Heart right ventricle (tissue), 16 donors: ENCODE measurements at places on chromosomes 4 and X. TPM values are rescaled to one million over a fixed set of nuclear protein-coding genes. Genes with fewer than 3 reads are reported as not detected.

XAGE1A gene
- total RNA-seq, result not detected

GPR173 gene
- 2.1 TPM for total RNA-seq

CCKAR gene
- not detected for total RNA-seq

AFM gene
- total RNA-seq, result not detected

ING2 gene
- total RNA-seq, result 5.9 TPM

DNA sequence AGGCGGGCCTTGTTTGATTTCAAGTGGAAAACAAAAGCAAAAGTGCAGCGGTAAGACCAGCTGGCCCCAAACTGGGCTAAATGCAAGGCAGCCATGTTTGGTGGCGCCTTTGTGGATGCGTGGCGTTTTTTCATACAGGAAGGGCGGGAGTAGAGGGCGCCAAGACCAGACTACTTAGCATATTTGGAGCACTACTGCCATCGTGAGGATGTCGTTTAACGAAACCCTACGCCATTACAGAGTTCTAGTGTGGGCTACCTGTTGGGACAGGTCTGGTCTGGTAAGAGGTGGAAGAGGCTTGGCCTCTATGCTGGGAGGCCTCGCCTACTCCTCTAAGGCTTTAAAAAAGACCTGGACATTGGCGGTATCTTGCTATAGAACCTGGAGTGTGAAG is 230.7 kb upstream of the STK26 start:
- no peaks in the 10 kb centered on the region for H3K27me3 ChIP-seq
- H3K4me1 ChIP-seq, result no peaks in the 10 kb centered on the region
- peak; percentile 16 for DNase-seq
- H3K4me3 ChIP-seq, result no peak overlapping the region
- no peaks in the 10 kb centered on the region for H3K36me3 ChIP-seq
- peak overlapping the region; percentile 73 for H3K27ac ChIP-seq

DNA sequence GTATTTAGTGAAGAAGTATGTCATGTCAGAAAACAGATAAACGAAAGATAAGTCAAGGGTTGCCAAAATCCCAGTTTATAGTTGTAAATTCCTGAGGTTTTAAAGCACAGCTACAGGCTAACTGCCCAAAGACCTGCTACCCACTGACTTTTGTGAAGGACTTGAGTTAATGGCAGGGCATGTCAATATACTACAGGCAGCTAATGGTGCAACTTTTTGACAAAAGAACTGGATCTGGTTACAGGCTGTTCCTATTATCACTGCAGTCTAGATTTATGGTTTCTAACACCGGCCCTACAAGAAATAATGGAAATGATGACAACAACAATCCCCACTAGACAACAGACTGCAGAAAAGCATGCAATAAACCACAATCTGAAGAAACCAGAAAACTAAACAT is 6.4 kb downstream of the SCML2 start:
- H3K27me3 ChIP-seq, result no peaks in the 10 kb centered on the region
- H3K4me3 ChIP-seq, result no peak overlapping the region
- no peaks in the 10 kb centered on the region for H3K4me1 ChIP-seq
- no peak for DNase-seq
- no peak overlapping the region for H3K27ac ChIP-seq

DNA sequence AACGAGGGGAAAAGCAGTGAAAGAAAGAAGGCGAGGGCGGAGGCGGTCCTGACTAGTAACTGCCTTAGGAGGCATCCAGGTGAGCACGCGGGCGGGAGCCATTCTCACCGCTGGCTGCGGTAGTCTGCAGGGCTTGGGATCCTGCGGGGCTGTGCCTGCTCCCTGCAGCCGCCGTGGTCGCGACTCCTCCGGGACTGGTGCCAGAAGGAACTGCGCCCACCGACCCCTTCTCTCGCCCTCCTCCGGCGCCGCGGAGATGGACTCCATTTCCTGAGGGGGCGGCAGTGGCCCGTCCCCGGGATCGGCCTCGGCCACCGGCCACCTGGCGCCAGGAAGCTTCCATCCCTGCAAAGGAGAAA is 543 bp downstream of the NFXL1 start:
- peak overlapping the region; percentile 87 for H3K27ac ChIP-seq
- H3K27me3 ChIP-seq, result no peaks in the 10 kb centered on the region
- H3K4me3 ChIP-seq, result peak overlapping the region; percentile 92

- H3K27me3 ChIP-seq, result no peaks in the 10 kb centered on the region
- DNase-seq, result no peak
- peaks cover 12% of the 10 kb centered on the region for H3K4me1 ChIP-seq
- no peaks in the 10 kb centered on the region for H3K36me3 ChIP-seq
Observed at GRCh38 chr4:158195297-158195696, 15.0 kb upstream of the TMEM144 start.

GRCh38 chr4:170736710-170737109 is 647.0 kb upstream of the AADAT start:
- H3K4me3 ChIP-seq, result no peak overlapping the region
- H3K4me1 ChIP-seq, result no peaks in the 10 kb centered on the region
- no peak overlapping the region for H3K27ac ChIP-seq
- H3K36me3 ChIP-seq, result no peaks in the 10 kb centered on the region
- no peak for DNase-seq

DNA sequence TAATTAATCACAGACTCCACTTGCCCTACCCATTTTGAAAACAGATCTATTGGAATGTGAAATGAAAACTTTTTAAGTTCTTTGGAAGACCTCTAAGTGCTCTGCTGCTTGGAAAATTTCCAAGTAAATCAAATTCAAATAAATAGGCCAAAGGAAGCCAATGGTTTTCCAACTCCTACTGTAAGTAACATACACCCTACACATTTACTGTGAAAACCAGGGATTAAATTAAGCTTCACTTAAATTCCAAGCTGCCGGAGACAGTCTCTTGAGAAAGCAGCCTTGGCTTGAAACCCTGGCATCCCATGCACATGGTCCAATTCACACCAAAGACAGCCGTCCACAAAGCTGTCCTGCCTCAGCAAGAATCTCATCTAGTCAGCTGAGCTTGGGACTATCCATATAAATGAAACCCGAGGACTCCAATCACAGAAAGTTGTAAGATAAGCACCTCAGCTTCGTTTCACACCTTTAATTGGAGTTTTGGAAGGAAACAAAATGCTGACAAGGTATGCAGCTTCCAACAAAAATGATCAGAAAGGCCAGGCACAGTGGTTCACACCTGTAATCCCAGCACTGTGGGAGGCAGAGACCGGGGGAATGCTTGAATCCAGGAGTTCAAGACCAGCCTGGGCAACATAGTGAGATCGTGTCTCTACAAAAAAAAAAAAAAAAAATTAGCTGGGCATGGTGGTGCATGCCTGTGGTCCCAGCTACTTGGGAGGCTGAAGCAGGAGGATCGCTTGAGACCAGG is 88.6 kb downstream of the APBB2 start:
- H3K36me3 ChIP-seq, result no peaks in the 10 kb centered on the region
- no peak overlapping the region for H3K27ac ChIP-seq
- H3K4me1 ChIP-seq, result peaks cover 30% of the 10 kb centered on the region
- no peaks in the 10 kb centered on the region for H3K27me3 ChIP-seq
- no peak overlapping the region for H3K4me3 ChIP-seq
- no peak for DNase-seq

DNA sequence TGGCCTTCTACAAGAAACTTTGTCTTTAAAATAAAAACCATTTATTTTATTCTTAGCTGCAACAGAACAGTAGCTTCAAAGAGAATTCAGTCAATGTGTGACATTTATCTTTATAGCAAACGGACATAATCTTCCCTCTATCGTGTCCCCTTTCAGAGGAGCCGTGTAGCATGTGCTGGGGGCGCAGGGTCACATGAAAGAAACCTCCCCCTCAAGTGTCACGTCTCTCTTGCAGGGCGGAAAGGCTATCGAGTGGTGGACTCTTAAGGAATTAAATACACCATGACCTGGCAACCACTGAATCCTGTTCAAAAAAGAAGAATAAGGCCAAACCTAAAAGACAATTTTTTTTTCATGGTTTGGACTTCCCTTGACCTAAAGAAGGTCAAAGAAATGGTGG is 40.2 kb downstream of the ZNF827 start:
- H3K27ac ChIP-seq, result no peak overlapping the region
- no peak for DNase-seq
- H3K4me3 ChIP-seq, result no peak overlapping the region
- no peaks in the 10 kb centered on the region for H3K27me3 ChIP-seq

DNA sequence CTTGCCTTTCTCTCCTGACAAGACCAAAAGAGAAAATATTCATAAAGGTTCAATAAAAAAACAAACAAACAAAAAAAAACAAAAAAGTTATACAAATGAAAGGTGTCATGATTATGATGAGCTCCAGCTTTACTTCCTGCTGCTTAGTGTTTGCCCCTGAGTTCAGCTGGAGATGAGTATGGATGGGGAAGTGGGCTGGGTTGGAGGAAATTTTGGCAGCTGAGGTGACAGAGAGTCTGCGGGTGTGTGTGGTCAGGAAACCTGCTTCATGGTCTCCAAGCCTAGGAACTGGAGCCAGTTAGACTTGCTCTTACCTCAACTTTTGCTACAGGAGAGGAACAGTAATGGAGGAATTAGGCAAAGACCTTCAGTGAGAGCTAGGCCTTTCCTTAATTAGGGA is 4.3 kb upstream of the CYSLTR1 start:
- H3K36me3 ChIP-seq, result no peaks in the 10 kb centered on the region
- peaks cover 8% of the 10 kb centered on the region for H3K4me1 ChIP-seq
- no peak for DNase-seq
- H3K4me3 ChIP-seq, result no peak overlapping the region

GRCh38 chr4:118823471-118823870 is 12.5 kb downstream of the SEC24D start:
- no peak overlapping the region for H3K27ac ChIP-seq
- no peak for DNase-seq
- peaks cover 67% of the 10 kb centered on the region for H3K36me3 ChIP-seq
- no peaks in the 10 kb centered on the region for H3K27me3 ChIP-seq
- H3K4me1 ChIP-seq, result peaks cover 56% of the 10 kb centered on the region

- no peak overlapping the region for H3K4me3 ChIP-seq
- H3K4me1 ChIP-seq, result no peaks in the 10 kb centered on the region
- H3K27ac ChIP-seq, result peak overlapping the region; percentile 24
- H3K36me3 ChIP-seq, result peaks cover 6% of the 10 kb centered on the region
Observed at GRCh38 chr4:42570221-42570620, 86.7 kb downstream of the ATP8A1 start.

- no peaks in the 10 kb centered on the region for H3K4me1 ChIP-seq
- no peak overlapping the region for H3K27ac ChIP-seq
- DNase-seq, result no peak
- no peak overlapping the region for H3K4me3 ChIP-seq
Observed at GRCh38 chr4:177771645-177772044, 329.4 kb upstream of the AGA start.

DNA sequence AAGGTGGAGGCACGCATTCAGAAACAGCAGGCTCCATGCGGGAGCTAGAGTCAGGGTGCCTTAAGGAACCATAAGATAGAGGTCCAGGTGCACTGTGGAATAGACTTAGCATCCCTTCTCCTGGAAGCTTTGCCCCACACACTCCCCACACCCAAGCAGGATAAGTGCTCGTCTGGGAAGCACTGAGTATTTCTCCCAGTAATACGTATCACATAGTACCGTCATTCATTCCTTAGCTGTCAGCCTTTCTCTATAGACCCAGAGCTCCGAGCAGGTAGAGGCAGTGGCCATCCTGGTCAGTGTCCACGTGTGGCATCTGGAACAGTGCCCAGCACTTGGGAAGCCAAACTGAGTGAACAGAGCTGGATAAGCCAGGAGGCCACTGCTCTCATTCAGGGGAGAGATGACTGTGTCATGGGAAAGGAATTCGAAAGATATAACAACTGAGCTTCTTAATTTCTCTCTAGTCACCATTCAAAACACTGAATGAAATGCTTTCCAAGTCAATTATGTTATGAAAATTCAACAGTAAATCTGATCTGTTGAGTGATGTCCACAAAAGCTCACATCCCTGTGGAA is 9.9 kb downstream of the APBB2 start:
- peak; percentile 66 for DNase-seq
- peaks cover 43% of the 10 kb centered on the region for H3K4me1 ChIP-seq
- no peak overlapping the region for H3K4me3 ChIP-seq
- no peak overlapping the region for H3K27ac ChIP-seq
- H3K36me3 ChIP-seq, result no peaks in the 10 kb centered on the region
- no peaks in the 10 kb centered on the region for H3K27me3 ChIP-seq

GRCh38 chrX:37348231-37348970 is 763 bp upstream of the PRRG1 start:
- H3K4me3 ChIP-seq, result peak overlapping the region; percentile 70
- peak overlapping the region; percentile 83 for H3K27ac ChIP-seq
- no peak for DNase-seq
- H3K36me3 ChIP-seq, result no peaks in the 10 kb centered on the region
- H3K4me1 ChIP-seq, result peaks cover 4% of the 10 kb centered on the region

DNA sequence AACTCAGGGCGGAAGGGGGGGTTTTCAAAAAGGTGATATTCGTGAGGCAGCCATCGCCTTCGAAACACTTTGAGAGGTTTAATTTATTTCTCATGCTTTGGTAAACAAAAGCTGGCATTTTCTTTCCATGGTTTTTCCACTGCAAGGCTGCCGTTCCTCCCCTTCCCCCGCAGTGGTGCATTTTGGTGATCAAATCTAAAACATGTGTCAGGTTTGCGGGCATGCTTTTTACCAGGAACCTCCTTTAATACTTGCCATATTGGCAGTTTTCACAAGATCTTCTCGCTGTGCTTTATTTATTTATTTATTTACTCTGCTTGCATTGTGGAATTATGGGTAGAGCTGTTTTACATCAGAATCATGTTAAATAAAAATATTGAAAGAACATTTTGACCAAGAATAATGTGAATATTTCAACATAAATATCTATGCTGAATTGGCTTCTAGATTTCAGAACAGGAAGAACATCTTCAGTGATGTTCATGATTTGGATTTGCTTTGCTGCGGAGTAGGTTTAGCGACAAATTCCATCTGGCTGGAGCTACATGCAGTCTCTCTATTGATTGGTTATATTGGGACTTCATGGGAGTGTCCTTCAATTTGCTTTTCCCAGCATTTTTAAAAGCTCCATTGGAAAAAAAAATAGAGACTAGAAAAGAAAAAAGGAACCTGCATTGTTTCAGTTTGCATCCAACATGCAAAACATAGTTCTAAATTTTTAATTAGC is 54.4 kb downstream of the STOX2 start:
- H3K4me3 ChIP-seq, result peak overlapping the region; percentile 35
- no peak overlapping the region for H3K27ac ChIP-seq
- H3K27me3 ChIP-seq, result no peaks in the 10 kb centered on the region

GRCh38 chrX:41381685-41382084 is 47.7 kb downstream of the DDX3X start:
- DNase-seq, result no peak
- H3K27ac ChIP-seq, result no peak overlapping the region
- H3K36me3 ChIP-seq, result no peaks in the 10 kb centered on the region
- H3K27me3 ChIP-seq, result no peaks in the 10 kb centered on the region
- no peaks in the 10 kb centered on the region for H3K4me1 ChIP-seq
- no peak overlapping the region for H3K4me3 ChIP-seq

GRCh38 chr4:4585012-4585670 is 43.3 kb upstream of the STX18 start:
- H3K36me3 ChIP-seq, result no peaks in the 10 kb centered on the region
- no peak overlapping the region for H3K4me3 ChIP-seq
- H3K27ac ChIP-seq, result no peak overlapping the region
- no peaks in the 10 kb centered on the region for H3K4me1 ChIP-seq

- H3K36me3 ChIP-seq, result no peaks in the 10 kb centered on the region
- peak overlapping the region; percentile 37 for H3K27ac ChIP-seq
- H3K4me1 ChIP-seq, result peaks cover 10% of the 10 kb centered on the region
- DNase-seq, result no peak
- no peaks in the 10 kb centered on the region for H3K27me3 ChIP-seq
Observed at GRCh38 chr4:85659610-85660218, 184.8 kb downstream of the ARHGAP24 start.
